ENCODE measurements at places on chromosomes 5 and 9.

- no peak for DNase-seq
Observed at GRCh38 chr9:134319306-134320125, 6.7 kb upstream of the RXRA start.

DNA sequence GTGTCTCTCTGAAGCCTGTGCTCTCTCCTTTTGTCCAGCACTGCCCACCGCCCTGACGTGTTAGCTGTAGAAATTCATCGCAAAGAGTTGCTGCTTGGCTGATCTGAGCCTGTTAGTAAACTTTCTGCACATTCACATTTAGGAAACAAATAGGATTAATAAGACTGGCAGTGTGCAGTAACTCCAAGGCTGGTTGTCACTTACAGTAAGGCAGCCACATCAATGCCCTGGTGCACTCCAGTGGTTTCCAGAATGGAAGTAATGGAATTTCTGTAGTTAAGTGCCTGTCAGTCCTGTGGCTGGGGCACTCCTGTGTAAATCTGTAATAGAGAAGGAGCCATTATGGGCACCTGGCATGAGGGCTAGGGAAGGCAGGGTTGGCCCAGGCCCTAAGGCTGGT lies 70.6 kb downstream of the DOCK2 start:
- DNase-seq = no peak

GRCh38 chr5:17415321-17415758 lies 82.7 kb upstream of the TAF11L2 start:
- no peak for DNase-seq

GRCh38 chr9:76534026-76534425 lies 75.0 kb downstream of the GCNT1 start:
- DNase-seq = no peak

DNA sequence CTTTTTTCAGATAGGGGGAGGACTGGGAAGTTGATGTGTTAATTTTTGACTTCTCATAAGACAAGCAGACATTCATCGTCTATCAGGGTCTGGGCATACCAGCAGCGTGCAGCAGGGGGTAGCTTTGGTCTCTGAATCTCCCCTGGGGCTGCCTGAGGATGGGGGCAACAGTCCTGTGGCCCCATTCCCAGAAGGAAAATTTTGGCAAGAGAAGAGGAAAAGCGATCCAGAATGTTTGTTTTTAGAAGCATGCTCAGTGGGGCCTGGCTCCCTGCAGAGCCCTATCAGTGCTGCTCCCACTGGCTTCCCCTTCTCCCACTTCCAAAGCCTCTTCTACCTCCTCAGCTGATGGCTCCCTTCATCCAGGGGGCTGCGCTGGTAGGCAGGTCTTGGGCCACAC lies 194.8 kb upstream of the IL12B start:
- no peak for DNase-seq

- no peak for DNase-seq
Observed at GRCh38 chr5:1312206-1312605, 17.3 kb upstream of the TERT start.

GRCh38 chr9:91790917-91791316 lies 159.1 kb downstream of the ROR2 start:
- no peak for DNase-seq

GRCh38 chr5:142904416-142904815 lies 134.2 kb downstream of the ARHGAP26 start:
- DNase-seq = no peak

DNA sequence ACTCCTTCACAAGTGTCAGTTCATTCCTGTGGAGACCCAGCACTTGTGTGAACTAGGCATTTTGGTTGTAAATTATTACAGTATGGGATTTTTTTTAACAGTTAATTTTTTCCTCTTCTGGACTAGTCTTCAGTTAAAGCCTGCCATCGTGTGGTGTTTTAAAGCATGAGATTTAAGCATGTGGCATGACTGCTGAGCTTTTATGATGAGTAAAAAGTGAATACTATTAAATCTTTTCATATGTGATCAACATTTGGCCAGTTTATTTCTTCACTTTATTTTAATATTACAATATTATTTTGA lies 25.0 kb downstream of the LMNB1 start:
- no peak for DNase-seq

DNA sequence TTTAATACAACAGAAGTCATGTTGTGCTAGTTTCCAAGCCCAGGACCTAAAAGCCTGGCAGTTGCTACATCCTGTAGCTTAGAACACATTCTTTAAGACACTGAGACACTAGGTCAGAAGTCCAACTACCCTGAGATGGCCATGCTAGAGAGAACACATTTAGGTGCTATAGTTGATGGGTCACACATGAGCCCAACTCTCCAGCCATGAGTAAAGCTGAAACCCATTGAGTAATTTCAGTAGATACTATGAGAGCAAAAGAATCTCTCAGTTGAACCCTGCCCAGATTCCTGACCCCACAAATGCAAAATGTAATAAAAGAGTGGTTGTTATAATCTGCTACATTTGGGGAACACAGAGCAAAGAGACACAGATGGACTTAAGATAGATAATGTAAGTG lies 164.4 kb downstream of the SEMA5A start:
- no peak for DNase-seq

DNA sequence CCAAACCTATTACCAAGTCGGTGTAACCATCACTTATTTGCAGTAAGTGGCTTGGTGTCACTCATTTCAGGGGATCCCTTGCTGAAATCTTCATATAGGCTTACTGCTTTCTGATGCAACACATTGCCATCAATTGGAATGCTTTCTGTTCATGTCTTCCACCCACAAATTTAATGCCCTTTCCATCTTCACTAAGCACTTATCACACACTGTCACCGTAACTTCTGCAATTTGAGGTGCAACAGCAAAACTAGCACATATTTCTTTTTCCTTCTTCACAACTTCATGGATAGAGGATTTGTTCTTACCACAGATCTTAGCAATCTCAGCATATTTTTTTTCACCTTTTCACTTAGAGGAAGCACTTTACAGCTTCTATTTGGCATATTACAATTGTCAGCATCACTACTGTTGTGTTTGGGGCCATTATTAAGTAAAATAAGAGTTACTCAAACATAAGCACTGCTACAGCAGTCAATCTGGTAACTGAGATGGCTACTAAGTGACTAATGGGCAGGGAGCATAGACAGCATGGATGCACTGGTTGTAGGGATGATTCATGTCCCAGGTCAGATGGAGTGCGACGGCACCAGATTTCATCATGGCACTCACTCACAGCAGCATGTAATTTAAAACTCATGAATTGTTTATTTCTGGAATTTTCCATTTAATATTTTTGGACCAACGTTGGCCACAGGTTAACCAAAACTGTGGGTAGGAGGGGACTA lies 70.1 kb downstream of the PIP5K1B start:
- no peak for DNase-seq

DNA sequence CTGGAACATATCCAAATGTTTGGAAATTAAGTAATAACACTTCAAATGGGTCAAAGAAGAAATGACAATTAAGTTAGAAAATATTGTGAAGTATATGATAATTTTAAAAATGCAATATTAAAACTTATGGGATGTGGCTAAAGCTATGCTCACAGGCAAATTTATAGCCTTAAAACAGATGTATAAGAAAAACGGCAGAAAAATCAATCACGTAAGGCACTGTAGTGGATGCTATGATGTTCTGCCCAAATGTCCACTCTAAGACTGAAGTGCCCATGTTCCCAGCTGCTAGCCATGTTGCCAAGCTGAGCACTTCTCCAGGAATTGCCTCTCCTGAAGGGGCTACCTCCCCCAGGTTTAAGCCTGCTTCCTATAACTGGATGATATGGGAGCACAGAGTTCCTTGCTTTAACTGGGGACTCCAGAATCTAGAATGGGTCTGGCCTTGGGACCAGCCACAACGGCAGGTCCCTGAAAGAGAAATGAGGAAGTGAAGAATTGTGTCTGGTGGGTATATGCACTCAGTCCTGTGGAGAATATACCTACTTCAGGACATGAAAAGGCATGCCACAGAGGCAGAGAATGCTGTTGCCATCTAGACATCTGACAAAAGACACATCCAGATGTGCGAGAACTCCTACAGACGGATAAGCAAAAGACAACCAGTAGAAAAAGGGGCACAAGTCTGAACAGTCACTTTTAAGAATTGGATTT lies 78.2 kb upstream of the RXRA start:
- no peak for DNase-seq

DNA sequence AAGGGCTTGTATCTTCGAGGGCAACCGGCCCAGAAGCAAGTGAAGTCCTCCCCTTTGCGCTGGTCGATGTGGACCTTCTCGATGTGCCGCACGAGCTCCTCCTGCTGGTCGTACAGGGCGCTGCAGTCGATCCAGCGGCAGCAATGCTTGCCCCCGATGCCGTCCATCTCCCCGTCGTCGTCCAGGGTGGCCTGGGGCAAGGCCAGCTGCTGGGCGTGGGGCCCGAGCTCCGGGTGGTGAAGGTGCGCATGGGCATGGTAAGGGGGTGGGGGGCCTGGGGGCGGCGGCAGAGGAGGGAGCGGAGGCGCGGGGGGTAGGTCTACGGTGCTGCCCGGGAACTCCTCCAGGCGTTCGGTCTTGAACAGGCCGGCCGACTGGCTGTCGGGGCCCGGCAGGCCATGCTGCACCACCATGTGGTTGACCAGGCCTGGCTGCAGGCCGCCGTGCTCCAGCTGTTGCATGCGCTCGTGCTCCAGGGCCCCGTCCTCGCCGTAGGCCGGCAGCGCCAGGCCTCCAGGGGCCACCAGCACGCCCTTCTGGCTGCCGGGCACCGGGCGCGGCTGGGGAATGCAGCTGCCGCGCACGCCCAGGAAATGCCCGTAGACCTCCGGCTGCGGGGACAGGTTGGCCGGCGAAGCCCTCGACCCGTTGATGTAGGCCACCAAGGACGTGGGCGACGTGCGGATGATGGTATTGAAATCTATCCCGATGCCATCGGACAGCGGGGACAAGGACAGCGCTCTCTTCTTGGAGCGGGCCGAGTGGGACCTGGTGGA lies 181.8 kb downstream of the GLIS3 start:
- DNase-seq = no peak

DNA sequence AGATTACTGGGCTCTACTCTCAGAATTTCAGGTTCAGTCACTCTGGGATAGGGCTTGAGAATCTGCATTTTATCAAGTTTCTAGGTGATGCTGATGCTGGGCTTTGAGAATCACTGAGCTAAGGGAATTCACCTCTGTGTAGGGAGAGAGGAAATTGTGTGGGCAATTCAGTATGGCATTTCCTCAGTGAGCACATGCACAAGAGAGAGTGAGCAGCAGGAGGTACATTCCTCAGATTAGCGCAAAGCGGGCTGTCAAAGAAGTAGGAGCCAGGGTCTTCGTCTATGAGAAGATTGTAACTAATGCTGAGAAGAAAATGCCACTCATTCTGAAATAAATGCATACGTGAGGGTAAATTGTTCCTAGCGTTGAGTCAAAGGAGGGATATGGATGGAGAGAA lies 175.9 kb downstream of the KIF4B start:
- no peak for DNase-seq

- DNase-seq = peak; percentile 64
Observed at GRCh38 chr5:173643964-173644363, 27.5 kb upstream of the BOD1 start.

GRCh38 chr5:100516285-100516684 lies 18.9 kb upstream of the FAM174A start:
- no peak for DNase-seq

GRCh38 chr9:13485068-13485596 lies 205.6 kb upstream of the MPDZ start:
- DNase-seq = no peak

- DNase-seq = no peak
Observed at GRCh38 chr5:136195971-136196820, 3.2 kb upstream of the SMIM32 start.

- no peak for DNase-seq
Observed at GRCh38 chr9:112501287-112501686, 14.7 kb downstream of the KIAA1958 start.

GRCh38 chr5:169602535-169602934 lies 19.0 kb downstream of the SPDL1 start:
- no peak for DNase-seq

DNA sequence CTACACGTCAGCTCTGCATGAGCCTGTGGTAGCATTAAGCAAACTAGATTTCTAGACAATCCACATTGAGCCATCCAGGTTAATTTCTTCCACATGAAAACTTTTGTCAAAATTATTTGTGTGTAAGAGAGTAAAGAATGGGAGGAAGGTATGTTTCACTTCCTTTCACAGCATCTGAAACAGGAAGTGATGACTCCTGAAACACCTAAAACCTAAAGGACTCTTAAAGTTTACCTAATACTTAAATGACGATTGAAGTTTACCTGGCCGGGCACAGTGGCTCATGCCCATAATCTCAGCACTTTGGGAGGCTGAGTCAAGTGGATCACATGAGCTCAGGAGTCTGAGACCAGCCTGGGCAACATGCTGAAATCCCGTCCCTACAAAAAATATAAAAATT lies 223.8 kb downstream of the CEMIP2 start:
- no peak for DNase-seq

- no peak for DNase-seq
Observed at GRCh38 chr9:108783326-108783725, 72.5 kb downstream of the ACTL7B start.

GRCh38 chr5:58649716-58650115 lies 66.8 kb downstream of the RAB3C start:
- no peak for DNase-seq

DNA sequence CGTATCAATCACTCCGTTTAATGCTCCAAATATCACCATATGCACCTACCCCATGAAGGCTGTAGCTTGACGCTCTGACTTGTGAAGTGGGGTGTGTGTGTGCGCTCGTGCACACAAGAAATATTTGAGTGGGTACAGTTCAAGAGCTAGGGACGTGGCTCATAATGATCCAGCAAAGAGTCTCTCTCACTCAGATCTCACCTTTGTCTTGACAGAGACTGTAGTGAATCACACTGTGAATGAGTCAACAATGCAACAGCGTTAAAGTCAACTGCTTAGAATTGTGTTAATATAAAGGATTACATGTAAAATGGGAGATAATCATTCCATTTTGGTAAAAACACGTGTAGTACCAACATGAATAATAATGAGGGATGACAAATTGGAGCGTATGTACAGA lies 119.4 kb downstream of the MED27 start:
- no peak for DNase-seq

DNA sequence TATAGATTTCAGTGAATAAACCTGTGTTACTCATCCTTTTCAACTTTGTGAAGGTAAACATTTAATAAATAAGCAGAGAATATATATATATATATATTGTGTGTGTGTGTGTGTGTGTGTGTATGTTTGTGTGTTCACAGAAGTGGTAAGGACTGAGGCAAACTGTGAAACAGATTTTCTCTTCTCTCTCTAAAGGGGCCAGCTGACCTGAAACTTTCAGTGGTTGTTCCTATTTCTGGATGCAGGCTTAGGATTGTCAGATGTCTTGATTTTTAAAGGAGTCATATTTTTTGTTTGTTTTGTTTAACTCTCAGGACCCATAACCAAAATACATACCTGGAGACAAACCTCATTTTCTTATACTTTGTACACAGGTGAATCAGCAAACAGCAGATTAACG lies 714.9 kb upstream of the MEF2C start:
- DNase-seq = no peak

GRCh38 chr5:150789450-150789849 lies 10.9 kb downstream of the SMIM3 start:
- no peak for DNase-seq

- DNase-seq = no peak
Observed at GRCh38 chr5:175564716-175565115, 86.4 kb downstream of the SFXN1 start.

Measured in NCI-H526 treated with DMSO at 0.1 percent for 48 hours (cell line).